T-helper 2 cell treated with Interferon-gamma antibody and Interleukin-4, amounts not matched to agents 5 μg/mL and 100 μg/mL, for 36 hours (primary cell): ENCODE measurements at places on chromosomes 3 and 15.
A peak's percentile ranks its signal among the peaks of the same experiment; 100 is the strongest.

- H3K27me3 ChIP-seq, result peaks cover 20% of the 10 kb centered on the region
- H3K36me3 ChIP-seq, result no peaks in the 10 kb centered on the region
- DNase-seq, result no peak
- peaks cover 1% of the 10 kb centered on the region for H3K4me1 ChIP-seq
These were observed 68.9 kb downstream of the TM2D3 start for GRCh38 chr15:101583284-101583683.

- H3K4me3 ChIP-seq, result no peak overlapping the region
- DNase-seq, result no peak
- H3K27ac ChIP-seq, result no peak overlapping the region
- H3K36me3 ChIP-seq, result peaks cover 10% of the 10 kb centered on the region
- no peaks in the 10 kb centered on the region for H3K27me3 ChIP-seq
These were observed 39.4 kb downstream of the KPNA1 start for GRCh38 chr3:122475316-122475715.

- H3K27ac ChIP-seq, result no peak overlapping the region
- no peak for DNase-seq
- H3K4me3 ChIP-seq, result no peak overlapping the region
- H3K27me3 ChIP-seq, result no peaks in the 10 kb centered on the region
- H3K4me1 ChIP-seq, result peaks cover 23% of the 10 kb centered on the region
These were observed 13.0 kb downstream of the TBC1D2B start for GRCh38 chr15:78064544-78064943.

- H3K27ac ChIP-seq, result no peak overlapping the region
- no peaks in the 10 kb centered on the region for H3K36me3 ChIP-seq
- H3K27me3 ChIP-seq, result no peaks in the 10 kb centered on the region
- H3K4me1 ChIP-seq, result no peaks in the 10 kb centered on the region
- no peak for DNase-seq
These were observed 972.2 kb downstream of the OTOL1 start for GRCh38 chr3:162468791-162469190.

GRCh38 chr3:45455040-45455439 is 66.7 kb downstream of the LARS2 start:
- H3K27me3 ChIP-seq, result no peaks in the 10 kb centered on the region
- DNase-seq, result no peak
- peaks cover 2% of the 10 kb centered on the region for H3K4me1 ChIP-seq
- H3K27ac ChIP-seq, result no peak overlapping the region
- H3K36me3 ChIP-seq, result peaks cover 27% of the 10 kb centered on the region
- H3K4me3 ChIP-seq, result no peak overlapping the region

DNA sequence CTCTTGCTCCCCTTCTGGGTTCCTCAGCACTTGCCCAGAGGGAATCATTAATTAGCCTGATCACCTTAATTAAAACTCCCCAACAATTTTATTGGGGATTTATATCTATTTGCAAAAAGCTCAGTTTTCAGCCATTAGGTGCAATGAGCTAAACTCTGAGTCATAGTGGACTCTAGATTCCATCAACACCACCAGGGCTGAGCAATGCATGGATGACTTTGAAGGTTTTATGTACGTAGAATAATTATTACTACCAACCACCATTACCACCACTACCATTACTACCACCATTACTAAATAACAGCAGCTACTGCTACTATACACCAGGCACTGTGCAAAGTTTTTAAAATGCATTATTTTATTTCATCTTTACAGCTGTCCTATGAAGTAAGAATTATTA is 81.2 kb downstream of the ZNF621 start:
- DNase-seq, result no peak
- no peak overlapping the region for H3K4me3 ChIP-seq
- H3K36me3 ChIP-seq, result no peaks in the 10 kb centered on the region
- no peak overlapping the region for H3K27ac ChIP-seq

GRCh38 chr15:60184579-60184978 is 180.5 kb downstream of the FOXB1 start:
- no peaks in the 10 kb centered on the region for H3K4me1 ChIP-seq
- H3K27ac ChIP-seq, result no peak overlapping the region
- H3K27me3 ChIP-seq, result peaks cover 34% of the 10 kb centered on the region
- no peak for DNase-seq

- no peak overlapping the region for H3K27ac ChIP-seq
- H3K36me3 ChIP-seq, result no peaks in the 10 kb centered on the region
- H3K4me3 ChIP-seq, result no peak overlapping the region
- H3K27me3 ChIP-seq, result peaks cover 4% of the 10 kb centered on the region
These were observed 127.1 kb downstream of the SV2B start for GRCh38 chr15:91227117-91227516.

DNA sequence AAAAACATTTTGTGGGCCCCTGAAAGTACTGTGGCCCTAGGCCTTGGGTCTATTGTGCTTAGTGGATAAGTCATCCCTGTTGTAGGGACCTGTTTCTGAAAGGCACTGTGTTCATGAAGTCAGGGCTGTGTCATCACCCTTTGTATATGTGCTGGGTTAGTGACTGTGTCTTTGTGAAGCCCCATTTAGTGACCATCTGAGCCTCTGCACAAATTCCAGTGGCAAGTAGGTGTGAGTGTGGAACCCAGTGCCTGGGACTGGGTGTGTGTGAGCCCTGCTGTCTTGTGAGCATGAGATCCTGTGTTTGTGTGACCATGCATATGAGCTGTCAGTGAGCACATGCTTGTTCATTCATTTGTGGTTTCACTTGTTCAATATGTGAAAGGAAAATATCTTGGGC is 1.2 kb upstream of the HYAL1 start:
- no peak overlapping the region for H3K27ac ChIP-seq
- DNase-seq, result no peak
- H3K27me3 ChIP-seq, result no peaks in the 10 kb centered on the region
- peaks cover 13% of the 10 kb centered on the region for H3K4me1 ChIP-seq
- no peak overlapping the region for H3K4me3 ChIP-seq
- H3K36me3 ChIP-seq, result no peaks in the 10 kb centered on the region

- peak overlapping the region; percentile 69 for H3K4me3 ChIP-seq
- no peak for DNase-seq
These were observed 2.8 kb downstream of the FYCO1 start for GRCh38 chr3:45992821-45993221.

DNA sequence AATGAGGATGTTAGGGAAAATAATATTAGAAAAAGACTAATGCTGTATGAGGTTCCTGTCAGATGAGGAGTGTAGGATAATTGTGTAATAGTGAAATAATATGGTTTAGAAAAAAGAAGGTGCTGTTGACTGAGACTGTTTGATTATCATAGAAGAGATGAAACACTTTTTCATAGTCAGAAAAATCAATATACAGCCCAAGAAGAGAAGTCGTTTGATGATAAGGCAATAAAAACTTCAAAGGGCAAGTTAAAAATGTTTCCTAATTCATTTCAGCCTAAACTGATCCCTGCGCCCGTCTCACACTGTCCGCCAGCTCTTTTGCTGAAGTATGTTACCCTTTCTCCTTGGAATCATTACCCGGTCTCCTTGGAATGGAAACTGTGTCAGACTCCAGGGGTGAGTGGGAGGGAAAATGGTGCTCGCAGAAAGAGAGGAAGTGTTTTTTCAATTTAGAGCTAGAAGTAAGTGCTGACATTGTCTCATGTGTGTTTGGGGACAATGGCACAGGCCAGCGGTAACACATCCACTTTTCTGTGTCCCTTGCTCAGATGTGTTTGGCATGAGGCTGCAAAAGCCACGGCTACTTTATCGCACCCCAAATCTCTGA is 23.6 kb downstream of the DUT start:
- H3K27me3 ChIP-seq, result peaks cover 11% of the 10 kb centered on the region
- no peak for DNase-seq

- H3K27ac ChIP-seq, result no peak overlapping the region
- H3K4me1 ChIP-seq, result peaks cover 3% of the 10 kb centered on the region
- H3K27me3 ChIP-seq, result no peaks in the 10 kb centered on the region
- no peak overlapping the region for H3K4me3 ChIP-seq
These were observed 46.0 kb downstream of the GALK2 start for GRCh38 chr15:49215768-49216739.

DNA sequence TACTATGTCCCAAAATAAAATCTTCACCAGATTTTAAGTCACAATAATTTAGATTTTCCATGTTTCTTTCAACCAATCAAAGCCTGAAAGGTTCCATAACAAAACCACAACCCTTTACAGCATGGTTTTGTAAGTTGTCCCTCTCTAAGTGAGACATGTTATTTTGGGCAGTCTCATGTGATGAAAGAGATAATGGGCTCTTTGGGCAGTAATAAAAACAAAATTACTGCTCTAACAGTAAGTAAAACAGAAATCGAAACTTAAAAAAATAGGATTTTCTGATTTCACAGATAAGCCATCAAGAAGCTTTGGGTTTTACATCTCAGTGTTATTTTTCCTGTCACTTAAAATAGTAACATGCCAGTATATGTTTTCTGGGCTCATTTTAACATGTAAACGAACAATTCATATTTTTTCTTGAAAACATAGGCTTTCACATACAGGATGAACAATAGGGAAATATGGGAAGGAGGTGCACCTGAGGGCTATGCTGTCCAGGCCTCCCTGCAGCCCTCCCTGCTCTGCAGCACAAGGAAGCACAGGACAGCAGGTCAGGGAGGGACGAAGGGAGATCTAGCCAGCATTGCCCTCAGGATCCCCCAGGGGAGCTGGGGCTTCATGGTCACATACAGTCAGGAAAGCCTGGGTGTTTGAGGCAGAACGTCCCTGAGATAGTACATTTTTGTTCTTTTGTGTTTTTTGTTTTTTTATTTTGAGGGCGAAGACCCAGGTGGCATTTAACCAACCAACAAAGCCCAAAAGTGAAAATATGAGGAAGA is 157.4 kb downstream of the SHOX2 start:
- no peak for DNase-seq
- H3K27ac ChIP-seq, result no peak overlapping the region
- H3K4me3 ChIP-seq, result no peak overlapping the region

DNA sequence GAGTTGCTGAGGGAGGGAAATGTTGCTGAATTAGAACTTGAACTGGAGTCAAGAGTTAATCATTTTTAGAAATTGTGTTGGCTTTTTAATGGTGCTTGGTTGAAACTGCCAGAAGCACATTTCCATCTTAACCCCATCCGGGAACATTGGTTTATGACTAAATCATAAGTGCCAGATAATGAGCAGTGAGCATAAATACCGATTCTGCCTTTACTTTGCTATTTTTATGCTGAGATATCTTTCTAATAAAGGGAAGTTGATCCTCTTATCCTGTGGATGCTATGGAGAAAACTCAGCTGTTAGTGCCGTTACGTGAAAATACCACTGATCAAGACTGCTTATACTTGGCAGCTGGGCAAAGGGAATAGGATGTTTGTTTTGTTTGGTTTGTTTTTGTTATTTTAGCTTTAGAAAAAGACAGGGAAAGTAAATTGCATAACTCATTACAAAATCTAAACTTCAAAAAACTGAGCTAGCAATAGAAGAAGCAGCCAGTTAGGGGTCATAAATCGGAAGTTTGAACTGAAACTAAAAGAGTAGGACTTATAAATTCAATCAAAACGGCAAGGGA is 813.1 kb downstream of the NAALADL2 start:
- no peaks in the 10 kb centered on the region for H3K27me3 ChIP-seq
- no peaks in the 10 kb centered on the region for H3K4me1 ChIP-seq
- no peaks in the 10 kb centered on the region for H3K36me3 ChIP-seq
- no peak overlapping the region for H3K4me3 ChIP-seq
- H3K27ac ChIP-seq, result no peak overlapping the region
- no peak for DNase-seq

- H3K4me3 ChIP-seq, result no peak overlapping the region
- H3K4me1 ChIP-seq, result no peaks in the 10 kb centered on the region
- H3K27me3 ChIP-seq, result no peaks in the 10 kb centered on the region
- DNase-seq, result no peak
- no peaks in the 10 kb centered on the region for H3K36me3 ChIP-seq
- H3K27ac ChIP-seq, result no peak overlapping the region
These were observed 153.2 kb downstream of the UNC13C start for GRCh38 chr15:54131410-54131809.

DNA sequence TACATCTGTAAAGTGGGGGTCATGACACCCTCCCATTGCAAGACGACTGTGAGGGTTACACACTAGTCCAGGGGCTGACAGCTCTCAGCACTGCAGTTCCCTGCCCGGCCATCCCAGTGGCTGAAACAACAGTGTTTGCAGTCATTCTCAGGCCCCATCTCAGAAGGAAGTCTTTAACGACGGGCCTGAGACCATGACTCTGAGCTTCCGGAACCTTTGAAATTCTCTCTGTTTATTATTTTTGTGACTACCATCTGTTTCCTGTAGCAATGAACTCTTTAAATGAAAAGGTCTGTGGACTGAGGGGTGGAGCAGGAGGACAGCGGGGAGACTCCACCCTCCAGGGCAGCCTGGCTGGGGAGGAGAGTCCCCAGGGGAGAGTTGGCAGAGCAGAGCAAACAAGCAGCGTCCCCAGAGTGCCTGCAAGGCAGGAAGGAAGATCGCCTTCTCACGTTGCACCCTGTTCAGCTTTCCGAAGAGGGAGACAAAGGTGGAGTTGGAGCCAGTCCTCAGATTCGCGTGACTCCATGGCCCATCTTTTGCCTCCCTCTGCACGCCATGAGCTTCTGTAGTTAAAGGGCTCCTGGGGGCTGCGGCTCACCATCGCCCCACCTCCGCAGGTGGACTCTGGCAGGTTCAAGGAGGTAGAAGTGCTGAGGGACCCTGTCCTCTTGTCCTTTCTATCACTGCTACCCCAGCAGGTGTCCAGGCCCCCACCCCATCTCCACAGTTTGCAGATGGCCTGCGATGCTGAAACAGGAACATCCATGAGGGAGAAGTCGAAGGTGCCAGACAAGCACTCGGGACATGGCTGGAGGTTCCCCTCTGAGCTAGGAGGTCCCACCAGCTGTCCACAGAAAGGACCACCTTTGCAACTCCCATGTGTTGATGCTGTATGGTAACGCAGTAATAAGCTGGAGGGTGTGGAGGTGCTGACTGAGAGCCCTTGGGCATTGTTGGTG is 525.8 kb upstream of the PROK2 start:
- DNase-seq, result peak; percentile 11
- no peaks in the 10 kb centered on the region for H3K27me3 ChIP-seq
- H3K4me3 ChIP-seq, result peak overlapping the region; percentile 79
- H3K36me3 ChIP-seq, result peaks cover 1% of the 10 kb centered on the region

DNA sequence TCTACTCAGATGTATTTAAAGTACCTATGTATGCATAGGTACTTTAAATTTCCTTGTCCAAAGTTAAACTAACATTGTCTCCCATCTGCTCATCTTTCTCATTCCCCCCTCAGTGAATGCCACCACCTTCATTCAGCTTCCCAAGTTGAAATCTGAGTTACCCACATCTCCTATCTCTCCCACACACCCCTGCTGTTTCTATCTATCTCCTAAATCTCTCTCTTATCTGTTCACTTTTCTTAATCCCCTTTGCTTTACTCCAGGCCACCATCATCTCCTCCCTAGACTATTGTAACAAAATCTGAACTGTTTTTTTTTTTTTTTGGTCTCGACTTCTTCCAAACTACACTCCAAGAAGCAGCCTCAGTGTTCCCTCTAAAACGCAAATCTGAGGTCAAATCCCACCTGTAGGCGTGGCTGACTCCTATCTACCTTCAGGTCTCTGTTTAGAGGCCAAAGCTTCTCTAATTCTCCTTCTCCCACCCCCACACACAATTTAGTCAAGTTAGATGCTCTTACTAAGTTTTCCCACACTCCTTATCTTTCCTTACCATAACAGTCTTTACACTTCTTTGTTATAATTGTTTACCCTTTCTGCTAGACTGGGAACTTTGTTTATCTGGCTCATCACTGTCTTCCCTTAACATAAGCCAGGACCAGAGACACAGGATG is 3.5 kb upstream of the NEO1 start:
- peaks cover 38% of the 10 kb centered on the region for H3K27me3 ChIP-seq
- no peak overlapping the region for H3K4me3 ChIP-seq
- H3K4me1 ChIP-seq, result peaks cover 5% of the 10 kb centered on the region
- H3K36me3 ChIP-seq, result no peaks in the 10 kb centered on the region
- no peak overlapping the region for H3K27ac ChIP-seq
- DNase-seq, result no peak

- H3K4me1 ChIP-seq, result no peaks in the 10 kb centered on the region
- no peaks in the 10 kb centered on the region for H3K27me3 ChIP-seq
- DNase-seq, result no peak
- H3K4me3 ChIP-seq, result no peak overlapping the region
- no peaks in the 10 kb centered on the region for H3K36me3 ChIP-seq
These were observed 858.3 kb downstream of the TUSC7 start for GRCh38 chr3:117567906-117568305.
